Activated CD8-positive, alpha-beta memory T cell treated with anti-CD3 and anti-CD28 coated beads for 4 hours (primary cell): ENCODE measurements at places on chromosomes 1 and 21.
A peak's percentile ranks its signal among the peaks of the same experiment; 100 is the strongest.

- DNase-seq = no peak
Measured at GRCh38 chr1:5191470-5191869, 537.1 kb downstream of the AJAP1 start.

GRCh38 chr1:43893006-43893405 lies 40.6 kb upstream of the ARTN start:
- no peak for DNase-seq

DNA sequence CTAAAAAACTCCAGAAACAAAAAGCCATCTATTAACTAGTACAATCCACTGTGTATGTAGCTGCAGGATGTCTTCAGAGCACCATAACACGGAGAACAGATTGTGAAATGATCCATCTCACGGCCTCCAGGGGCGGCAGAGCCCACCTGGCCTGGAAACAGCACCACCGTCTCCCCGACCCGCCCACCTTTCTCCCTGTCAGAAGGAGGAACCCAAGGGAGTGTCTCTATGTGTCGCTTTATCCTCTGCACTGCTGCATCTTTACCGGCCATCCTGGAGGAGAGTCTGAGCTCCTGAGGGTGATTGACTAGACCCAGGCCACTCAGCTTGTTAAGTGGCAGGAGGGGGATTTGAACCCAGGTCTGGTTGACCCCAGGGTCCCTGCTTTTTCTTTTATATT lies 405.0 kb downstream of the MATN1 start:
- no peak for DNase-seq

- no peak for DNase-seq
Measured at GRCh38 chr21:44391345-44392091, 38.1 kb downstream of the TRPM2 start.

DNA sequence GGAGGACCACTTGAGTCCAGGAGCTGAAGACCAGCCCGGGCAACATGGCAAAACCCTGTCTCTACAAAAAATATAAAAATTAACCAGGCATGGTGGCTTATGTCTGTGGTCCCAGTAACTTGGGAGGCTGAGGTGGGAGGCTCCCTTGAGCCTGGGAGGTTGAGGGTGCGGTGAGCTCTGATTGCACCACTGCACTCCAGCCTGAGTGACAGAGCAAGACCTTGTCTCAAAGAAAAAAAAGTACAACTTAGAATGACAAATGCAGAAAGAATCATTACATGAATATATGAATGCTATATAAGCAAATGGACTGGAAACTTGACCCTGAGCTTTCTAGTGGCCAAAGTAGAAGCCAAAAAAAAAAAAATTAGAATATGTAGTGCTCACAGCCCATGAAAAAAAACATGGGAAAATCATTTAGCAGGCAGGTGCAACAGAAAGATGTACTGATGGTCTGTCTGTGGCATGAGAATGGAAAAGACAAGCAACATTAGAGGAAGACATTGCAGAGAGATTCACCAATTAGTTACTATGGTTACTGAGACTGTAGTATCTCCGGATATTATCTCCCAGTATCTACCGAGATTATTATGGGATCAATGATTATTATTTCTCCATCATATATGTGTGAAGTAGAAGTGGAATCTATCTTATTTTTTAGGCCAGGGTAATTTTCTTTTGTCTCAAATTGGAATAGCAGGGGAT lies 19.2 kb downstream of the ELAPOR1 start:
- DNase-seq = no peak

- DNase-seq = no peak
Measured at GRCh38 chr1:185957441-185958363, 223.5 kb downstream of the HMCN1 start.

- DNase-seq = no peak
Measured at GRCh38 chr1:207959141-207959825, 48.4 kb upstream of the CD34 start.

- no peak for DNase-seq
Measured at GRCh38 chr1:11980676-11980972, 380 bp downstream of the MFN2 start.

DNA sequence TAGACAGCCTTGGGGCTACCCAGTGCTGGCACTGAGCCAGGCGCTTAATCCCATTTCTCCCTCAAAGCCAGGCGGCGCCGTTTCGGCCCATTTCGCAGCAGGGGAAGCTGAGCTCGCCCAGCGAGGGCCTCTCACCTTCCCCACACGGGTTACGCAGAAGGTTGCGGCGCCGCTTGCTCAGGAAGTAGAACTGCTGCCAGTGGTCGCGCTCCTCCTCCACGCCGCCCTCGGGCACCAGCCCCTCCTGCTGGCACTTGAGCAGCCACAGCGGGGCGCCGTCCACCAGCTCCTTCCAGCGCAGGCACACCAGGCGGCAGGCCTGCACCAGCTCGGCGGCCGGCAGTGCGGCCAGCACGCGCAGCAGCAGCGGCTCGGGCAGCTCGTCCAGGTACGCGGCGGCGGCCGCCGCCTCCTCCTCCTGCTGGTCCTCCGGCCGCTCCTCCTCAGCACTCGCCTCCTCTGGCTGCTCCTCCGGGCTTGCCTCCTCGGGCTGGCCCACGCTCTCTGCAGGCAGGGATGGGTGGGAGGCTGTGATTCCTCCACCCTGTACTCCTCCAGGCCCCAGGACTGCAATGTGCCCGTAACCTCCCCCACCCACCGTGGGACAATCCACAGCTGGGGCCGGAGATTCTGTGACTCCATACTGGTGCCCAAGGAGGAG lies 3.8 kb downstream of the FBXO2 start:
- peak; percentile 55 for DNase-seq

- DNase-seq = no peak
Measured at GRCh38 chr1:217846733-217847132, 215.6 kb downstream of the SPATA17 start.

DNA sequence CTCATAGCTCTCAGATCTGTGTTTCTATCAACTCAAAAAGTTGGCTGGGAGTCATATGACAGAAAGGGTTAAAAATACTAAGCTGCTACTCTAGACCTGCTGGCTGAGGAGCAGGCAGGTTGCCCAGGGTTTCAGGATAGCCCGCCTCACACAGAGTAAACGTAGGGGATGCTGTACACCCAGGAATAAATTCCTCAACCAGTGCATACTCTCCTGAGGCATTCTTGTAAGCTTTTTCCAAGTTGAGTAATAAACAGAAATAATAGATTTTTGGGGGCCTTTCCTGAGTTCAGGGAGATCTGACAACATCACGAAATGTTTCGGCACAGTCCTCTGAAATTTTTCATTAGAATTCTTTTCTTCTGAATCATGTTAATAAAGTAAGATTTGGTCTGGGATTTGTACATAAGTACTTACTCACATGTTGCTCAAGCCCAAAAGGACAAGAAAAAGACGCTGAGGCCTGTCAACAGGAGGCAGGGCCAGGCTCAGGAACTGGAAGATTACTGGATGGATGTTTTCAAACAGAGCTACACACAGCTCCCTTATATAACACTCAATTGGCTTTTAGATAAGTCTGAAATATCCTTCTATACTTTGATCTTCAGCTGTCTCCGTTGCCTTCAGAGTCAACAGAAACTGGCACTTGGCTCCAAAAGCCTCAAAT lies 41.0 kb downstream of the TGFBR3 start:
- no peak for DNase-seq

DNA sequence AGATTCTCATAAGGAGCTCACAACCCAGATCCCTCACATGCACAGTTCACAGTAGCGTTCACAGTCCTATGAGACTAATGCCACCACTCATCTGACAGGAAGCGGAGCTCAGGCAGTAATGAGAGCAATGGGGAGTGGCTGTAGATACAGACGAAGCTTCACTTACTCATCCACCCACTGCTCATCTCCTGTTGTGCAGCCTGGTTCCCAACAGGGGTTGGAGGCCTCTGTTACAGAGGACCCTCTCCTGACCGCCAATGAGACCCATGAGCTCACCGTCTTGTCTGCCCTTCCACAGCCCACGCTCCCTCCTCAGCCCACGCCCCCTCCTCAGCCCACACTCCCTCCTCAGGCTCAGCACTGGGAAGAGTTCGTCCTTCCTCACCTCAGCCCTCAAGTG lies 39.6 kb downstream of the RSPH1 start:
- no peak for DNase-seq

- DNase-seq = peak; percentile 42
Measured at GRCh38 chr1:172394141-172394751, 26.2 kb upstream of the C1orf105 start.

DNA sequence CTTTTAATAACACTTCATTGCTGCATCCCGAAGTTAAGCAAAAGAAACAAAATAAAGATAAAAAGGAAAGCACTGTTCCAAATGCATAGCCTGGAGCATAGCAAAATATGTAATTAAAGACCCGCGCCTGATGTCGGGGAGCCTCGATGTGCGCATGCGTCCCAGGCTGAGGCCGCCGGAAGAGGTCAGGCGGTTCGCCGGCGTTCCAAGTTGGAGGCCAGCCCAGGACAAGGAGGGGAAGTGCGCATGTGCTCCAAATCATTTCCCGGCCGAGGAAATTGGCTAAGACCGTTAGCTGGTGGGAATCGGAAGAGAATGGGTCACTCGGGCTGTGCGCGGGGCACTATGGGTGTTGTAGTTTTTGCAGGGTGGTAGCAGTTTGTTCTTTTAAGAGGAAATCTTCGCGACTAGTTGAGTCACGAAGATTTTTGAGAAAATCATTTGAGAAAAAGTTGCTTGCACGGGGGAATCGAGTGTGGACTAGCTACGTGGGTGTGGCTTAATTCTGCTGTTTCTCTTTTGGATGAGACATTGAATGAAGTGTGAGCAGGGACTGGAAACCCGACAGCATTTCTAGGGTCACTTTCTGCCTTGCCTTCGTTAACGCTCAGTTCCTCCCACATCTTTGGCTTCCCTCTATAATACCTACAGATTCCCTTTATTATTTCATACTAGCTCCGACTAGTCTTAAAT lies 31.0 kb upstream of the CD1D start:
- DNase-seq = peak; percentile 26

- DNase-seq = no peak
Measured at GRCh38 chr1:72283307-72284083, 1.2 kb upstream of the NEGR1 start.

DNA sequence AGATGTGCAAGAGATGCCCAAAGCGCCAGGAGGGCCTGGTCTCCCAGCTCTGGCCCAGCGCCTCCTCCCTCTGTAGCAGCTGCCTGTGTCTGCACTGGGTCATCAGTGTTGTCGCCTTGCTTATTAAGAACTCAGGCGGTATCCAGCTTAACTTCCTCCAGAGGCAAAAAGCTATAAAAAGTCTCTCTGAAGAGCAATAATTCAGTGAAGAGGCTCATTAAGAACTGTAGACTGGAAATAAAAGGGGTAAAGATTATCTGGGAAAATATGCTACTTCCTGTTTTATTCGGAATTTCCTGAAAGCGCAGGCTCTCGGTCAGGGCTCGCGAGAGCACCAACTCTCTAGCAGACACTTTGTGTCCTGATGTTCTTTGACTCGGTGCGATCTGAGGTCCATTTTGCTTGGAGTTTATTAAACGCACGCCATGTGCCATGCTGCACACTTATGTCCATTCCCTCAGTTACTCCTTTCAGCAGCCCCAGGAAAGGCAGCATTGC lies 70.4 kb downstream of the MRPS6 start:
- no peak for DNase-seq

DNA sequence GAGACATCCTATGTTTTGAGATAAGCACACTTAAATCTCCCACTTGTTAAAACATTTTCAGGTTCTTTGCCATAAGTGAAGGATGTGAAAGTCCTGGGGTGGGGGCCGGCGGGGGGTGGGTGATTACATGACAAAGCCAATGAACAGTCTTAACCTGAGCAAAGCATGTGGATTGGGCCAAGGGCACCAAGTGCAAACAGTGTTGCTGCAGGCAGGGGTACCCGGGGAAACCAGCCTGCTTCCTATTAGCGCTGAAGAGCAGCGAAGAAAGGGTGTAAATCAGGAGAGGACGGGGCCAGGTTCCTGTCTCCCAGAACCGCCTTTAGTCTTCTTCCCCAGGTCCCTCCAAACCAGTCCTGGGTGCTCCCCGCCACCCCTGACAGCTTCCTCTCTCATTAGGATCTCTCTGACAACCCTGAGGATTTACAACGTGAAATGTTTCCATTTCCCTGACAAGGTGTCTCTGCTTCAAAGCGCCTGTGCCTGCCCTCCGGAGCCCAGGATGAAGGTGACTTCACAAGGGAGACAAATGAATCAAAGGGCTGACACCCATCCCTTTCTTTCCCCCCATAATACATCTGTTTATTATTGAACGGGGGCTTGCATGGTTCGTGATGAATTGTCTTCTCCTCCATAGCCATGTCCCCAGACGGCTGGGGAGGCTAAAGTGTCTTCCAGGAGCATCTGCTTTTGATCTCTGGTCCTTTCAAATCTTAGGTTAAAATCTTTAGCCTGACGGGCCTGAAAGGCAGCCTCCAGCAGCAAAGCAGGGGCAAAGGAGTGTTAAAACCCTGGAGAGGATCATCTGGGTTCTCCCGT lies 109.5 kb downstream of the TRABD2B start:
- DNase-seq = no peak

- DNase-seq = no peak
Measured at GRCh38 chr1:155005076-155006011, 2.7 kb downstream of the ZBTB7B start.

GRCh38 chr1:160338580-160338979 lies 4.5 kb downstream of the COPA start:
- DNase-seq = no peak

DNA sequence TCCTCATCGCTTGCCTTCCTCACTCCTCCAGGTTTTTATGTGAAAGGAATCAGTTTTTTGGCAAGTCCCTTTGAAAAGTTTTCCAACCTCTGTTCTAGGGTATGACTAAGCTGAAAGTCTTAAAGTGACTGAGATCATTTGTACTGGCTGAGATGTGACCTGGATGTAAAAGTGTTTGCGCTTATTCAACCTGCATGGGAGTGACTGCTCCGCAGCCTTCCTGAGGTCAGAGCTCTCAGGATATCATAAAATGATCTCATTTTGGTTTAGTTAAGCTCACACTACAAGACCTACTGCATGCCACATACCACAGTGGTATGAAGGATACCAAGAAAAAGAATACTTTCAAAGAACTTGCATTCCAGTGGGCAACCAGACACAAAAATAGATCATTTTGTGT lies 29.8 kb upstream of the TADA1 start:
- no peak for DNase-seq

- DNase-seq = no peak
Measured at GRCh38 chr1:29333008-29333407, 96.7 kb downstream of the PTPRU start.

DNA sequence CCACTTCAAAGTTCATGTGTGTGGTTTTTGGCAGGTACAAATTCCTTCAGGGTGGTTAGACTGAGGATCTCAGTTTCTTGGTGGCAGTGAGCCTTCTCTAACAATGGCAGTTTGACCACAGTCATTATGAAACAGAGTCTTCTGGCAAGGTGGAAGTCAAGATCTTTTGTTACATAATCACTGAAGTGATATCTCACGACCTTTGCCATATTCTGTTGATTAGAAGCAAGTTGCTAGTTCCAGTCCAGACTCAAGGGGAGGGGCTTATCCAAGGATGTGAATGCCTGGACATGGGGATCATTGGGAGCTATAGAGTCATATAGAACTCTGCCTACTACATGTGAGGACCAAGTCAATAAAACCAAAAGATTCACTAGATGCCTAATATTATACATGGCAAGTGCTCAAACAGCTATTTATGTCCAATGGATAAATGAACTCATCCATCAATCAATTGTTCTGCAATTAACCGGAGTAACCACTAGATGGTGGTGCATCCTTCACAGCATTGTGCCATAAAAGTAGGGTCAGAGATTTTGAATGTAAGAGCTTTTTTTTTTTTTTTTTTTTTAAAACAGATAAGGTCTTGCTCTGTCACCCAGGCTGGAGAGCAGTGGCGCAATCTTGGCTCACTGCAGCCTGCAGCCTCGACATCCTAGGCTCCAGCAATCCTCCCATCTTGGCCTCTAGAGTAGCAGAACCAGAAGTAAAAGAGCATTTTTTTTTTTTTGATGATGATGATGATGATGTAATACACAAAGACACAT lies 131.9 kb downstream of the CRB1 start:
- DNase-seq = no peak
